ENCODE measurements at places on chromosomes 3 and 15.
A peak's percentile ranks its signal among the peaks of the same experiment; 100 is the strongest.

- peak; percentile 73 for DNase-seq
These were observed 2.8 kb downstream of the HEMK1 start for GRCh38 chr3:50572158-50572557.

DNA sequence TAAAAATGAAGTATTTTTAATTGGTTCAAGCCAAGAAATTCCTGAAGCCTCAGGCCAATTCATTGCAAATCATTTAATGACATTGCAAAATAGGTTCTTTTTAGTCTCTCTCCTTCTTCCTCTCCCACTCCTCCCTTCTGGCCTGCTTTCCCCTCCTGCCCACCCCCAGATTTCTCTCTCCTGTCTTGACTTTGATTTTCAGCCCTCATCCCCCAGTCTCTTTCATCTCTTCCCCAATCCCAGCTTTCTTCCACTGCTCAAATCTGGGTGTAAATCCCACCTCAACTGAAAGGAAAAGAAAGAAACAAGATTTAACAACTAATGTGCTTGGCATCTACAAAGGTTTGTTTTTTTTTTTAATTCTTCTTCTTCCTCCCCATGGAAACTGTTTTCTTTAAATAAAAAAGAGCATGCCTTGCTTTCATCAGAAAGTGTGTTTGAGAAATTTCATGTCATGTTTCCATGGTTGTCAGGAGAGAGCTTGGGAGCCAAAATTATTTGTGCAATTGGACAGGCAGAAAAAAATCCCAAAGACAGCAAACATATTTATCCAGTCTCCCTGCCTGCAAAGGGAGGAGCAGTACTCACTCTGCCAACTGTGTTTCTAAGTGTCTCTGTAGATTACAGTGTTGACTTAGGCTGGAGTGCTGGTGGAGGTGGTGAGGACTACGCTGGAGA, 50.4 kb downstream of the BOC start:
- DNase-seq, result no peak

DNA sequence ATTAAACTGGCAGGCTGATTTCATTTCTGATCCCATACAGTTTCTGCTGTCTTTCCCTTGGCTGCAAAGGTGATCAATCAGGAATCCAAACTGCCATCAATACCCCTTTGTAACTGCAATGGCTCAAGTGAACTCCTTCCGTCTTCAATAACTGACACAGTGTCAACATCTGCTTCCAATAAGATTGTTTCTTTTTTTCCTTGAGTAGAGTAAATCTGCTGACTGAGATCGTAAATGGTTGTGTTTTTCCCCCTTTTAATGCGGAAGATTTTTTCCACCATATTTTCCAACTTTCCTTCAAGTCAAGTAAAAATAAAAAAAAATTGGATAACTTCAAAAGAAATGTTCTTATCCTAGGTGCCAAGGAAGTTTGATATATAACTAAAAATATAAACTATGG, 48.7 kb downstream of the VGLL3 start:
- DNase-seq, result no peak

DNA sequence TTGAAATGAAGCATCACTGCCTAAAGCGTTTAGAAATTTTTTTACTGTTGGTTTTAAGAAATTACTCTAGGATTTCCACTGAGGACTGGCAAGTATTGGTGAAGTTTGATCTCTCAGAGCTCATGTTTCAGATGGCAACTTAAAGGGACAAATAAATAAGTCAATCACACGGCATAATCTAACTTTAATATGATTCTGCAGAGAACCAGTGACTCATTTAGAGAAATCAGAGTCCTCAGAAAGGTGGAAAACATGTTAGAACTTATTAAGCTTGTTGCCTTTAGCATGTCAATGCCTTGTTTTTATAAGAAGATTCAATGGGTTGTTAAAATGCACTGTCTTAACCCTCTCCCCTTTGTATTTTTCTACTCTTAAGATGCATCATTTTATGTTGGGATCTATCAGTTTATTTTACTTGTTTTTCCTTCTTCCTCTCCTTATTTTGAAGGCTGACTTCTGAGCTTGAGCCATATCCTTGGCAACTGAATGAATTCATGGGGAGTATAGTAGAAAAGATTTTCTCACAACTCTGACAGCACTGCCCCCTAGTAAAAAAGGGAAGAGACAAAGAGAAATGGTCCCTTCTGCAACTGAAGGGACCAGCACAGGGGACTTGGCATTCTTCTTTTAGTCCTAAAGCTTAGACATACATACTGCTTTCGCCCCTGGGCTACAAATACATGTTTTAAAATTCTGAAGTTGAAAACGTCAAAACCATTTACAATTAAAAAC, 431.2 kb downstream of the LPP start:
- DNase-seq, result no peak

GRCh38 chr3:56406826-56407515, 61.3 kb downstream of the ERC2 start:
- no peak for DNase-seq

DNA sequence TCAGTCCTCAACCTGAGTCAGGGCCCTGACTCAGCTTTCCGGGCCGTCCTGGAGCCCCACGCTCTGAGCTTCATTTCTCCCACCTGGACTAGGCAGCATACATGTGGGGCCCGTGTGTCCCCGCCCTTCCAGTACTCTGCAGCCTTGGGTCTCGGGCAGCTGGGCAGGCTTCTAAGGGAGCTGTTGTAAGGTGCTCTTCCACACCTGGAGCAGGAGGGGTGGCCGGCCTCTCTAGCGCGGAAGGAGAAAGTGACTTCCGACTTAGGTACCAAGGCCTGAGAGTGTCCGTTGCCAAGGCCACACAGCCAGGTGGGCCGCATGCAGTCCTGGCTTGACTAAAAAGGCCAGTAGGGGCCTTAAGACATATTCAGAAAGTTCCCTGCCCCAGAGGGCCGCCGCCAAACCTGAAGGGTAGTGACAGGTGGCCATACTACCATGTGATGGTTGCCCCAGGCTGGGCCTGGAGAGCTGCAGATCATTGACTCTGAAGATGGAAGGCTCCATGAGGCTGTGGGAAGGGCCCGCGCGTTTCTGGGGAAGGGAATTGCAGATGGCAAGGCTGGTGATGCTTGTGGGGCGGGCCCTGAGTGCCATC, 9.4 kb upstream of the SEMA3B start:
- DNase-seq, result no peak

GRCh38 chr3:43759297-43759782, 68.6 kb downstream of the ABHD5 start:
- DNase-seq, result no peak

- DNase-seq, result no peak
These were observed 37.3 kb downstream of the SLCO2A1 start for GRCh38 chr3:133992381-133992780.

DNA sequence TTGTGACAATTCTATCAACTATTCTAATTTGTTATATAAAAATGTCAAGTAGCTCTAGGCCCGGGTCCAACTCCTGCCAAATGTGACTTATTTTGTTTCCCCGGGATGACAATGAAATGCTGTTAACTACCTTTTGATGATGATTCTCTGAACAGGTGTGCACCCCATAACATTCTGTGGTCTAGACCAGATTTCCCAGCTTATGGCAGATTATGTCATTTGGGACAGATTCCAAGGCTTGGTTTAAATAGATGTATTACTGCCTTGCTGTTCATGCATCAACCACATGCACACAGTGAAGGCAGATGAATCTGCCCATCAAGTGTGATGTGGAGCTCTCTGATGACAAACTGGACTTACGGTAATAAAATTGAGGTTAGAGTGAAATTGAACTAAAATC, 150.5 kb downstream of the MECOM start:
- no peak for DNase-seq

DNA sequence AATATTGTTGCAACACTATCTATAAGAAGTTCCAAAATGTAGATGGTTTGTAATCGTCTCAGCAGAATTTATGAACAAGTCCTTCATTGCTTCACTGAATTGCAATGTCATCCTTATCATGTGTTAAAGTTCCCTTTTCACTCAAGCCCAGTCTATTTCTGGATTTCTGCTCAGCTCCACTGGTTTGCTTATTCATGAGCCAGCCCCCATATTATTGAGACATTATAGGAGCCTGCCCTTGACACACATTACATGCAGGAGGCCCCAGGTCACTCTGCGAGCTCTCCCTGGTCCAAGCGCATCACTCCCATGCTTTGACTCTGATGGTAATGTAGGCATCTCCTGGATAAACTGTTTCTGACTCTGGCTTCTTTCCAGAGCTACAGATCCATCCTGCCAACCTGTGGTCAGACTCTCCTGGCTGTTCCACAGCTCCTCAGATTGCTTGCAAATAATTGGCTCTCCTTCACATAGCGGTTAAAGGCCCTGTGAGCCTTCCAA, 56.9 kb downstream of the ABTB1 start:
- DNase-seq, result no peak

- DNase-seq, result no peak
These were observed 21.8 kb downstream of the NME9 start for GRCh38 chr3:138307899-138308298.

- no peak for DNase-seq
These were observed 413.6 kb downstream of the ROBO1 start for GRCh38 chr3:79354179-79354688.

DNA sequence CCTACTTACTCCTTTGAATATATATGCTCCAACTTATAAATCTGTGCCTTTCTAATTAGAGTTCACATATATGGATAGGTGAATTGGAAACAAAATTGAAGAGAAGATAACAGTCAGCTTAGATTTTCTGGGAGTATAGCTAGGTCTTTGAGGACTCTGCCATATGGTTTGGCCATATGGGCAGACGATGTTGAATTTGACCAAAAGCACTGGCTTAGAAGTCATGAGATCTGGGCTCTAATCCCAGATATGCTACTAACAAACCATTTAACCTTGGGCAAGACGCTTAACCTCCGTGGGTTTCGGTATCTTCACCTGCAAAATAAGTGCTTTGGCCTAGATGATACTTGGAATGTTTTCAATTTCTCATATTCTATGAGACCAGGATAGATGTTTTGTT, 154.1 kb downstream of the LSAMP start:
- no peak for DNase-seq

GRCh38 chr3:43870120-43870519, 179.4 kb downstream of the ABHD5 start:
- no peak for DNase-seq

DNA sequence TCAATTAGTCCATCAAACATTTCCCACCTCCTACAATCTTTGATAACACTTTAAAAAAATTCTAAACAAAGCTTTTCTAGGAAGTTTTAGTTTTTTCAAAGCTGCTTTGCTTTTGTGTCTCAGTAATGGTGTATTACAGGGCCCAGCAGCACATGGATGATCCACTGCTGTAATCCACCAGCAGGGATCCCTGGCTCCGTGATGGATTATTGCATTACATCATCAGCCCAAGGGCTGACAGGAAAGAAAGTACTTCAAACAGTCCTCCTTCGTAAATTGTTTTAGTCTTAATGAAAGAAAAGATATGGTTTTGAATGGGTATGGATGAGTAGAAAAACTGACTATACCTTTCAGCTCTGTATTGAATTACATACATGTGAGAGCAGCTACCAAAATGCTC, 688.9 kb upstream of the NAALADL2 start:
- DNase-seq, result no peak

- DNase-seq, result no peak
These were observed 113.3 kb downstream of the PDCD6IP start for GRCh38 chr3:33911525-33912322.

DNA sequence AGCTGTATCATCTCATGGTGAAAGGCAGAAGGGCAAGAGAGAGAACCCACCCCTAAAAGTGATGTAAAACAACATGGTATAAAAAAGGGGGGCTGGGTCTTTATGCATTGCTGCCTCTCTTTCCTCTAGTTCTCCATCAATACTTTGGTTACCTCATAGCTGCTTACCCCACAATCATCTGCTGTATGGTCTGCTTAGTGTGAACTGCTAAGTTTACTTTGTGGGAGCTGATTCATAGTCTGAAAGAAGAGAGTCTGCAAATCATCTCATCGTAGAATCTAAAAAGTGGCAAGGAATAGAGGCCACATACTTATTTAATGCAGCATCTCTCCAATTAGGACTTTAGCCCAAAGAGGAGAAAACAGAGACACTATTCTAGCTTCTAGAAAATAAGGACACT, 546.8 kb downstream of the GBE1 start:
- DNase-seq, result no peak

- no peak for DNase-seq
These were observed 263.6 kb upstream of the HES1 start for GRCh38 chr3:193872265-193872753.

GRCh38 chr15:90062462-90062932, 39.8 kb downstream of the IDH2 start:
- no peak for DNase-seq

DNA sequence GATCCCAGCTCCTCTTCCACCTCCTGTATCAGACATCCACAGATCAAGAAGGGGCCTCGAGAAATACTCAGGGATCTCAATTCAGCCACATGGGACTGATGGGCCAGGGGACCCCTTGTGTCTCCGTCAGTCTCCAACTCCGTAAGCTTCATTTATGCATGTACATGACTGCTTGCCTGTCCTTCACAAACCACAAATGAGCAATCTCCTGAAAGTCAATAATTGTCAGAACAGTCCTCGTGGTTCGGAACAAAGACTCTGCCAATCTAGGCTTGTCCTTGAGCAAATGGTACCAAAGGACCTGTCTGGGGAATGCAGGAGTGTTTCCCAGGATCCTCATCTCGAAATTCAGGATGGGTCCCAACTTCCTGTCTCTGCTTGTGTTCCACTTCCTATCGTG, 20.8 kb downstream of the SLC12A8 start:
- no peak for DNase-seq

DNA sequence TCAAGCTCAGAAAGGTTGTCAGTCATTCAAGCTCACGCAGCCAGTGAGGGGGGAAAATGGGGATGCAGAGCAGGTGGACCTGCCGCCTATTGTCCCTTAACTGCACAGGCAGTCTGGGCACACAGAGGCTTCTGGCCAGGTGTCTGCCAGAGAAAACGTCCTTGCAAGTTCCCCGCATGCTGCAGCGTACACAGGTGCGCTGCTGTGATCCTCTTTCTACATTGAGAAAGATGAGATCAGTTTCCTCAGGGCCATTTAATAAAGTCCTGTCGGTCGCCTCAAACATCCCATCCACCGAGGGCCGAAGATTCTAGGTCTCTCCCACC, 445 bp upstream of the TSEN2 start:
- DNase-seq, result no peak

GRCh38 chr3:127758013-127758412, 64.3 kb downstream of the MGLL start:
- no peak for DNase-seq
